ENCODE measurements at places on chromosomes 2 and 18.
A peak's percentile ranks its signal among the peaks of the same experiment; 100 is the strongest.

- no peak for DNase-seq
These were observed 36.5 kb downstream of the KANSL3 start for GRCh38 chr2:96601382-96602292.

DNA sequence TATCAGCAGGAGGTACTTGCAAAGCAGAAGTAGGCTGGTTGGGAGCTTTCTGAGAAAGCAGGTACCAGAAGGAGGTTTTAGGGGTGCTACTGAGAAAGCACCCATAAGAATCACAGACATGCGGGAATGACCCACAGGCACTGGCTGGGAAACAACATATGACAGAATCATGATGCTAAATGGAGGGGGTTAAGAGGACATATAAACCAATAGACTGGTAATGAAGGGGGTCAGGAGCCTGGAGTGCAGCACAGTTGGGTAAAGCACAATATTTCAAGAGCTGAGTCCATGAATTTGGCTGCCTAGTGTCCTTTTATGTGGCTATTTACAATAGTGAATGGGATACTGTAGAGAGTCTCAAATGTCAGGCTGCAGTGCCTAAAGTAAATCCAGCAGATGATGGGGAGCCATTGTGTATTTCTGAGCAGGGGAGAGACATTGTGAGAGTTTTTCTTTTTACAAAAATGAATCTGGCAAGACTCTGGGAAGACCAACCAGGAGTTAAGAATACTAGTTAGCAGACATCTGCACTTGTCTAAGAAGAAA, 27.6 kb upstream of the GMCL1 start:
- DNase-seq, result no peak

DNA sequence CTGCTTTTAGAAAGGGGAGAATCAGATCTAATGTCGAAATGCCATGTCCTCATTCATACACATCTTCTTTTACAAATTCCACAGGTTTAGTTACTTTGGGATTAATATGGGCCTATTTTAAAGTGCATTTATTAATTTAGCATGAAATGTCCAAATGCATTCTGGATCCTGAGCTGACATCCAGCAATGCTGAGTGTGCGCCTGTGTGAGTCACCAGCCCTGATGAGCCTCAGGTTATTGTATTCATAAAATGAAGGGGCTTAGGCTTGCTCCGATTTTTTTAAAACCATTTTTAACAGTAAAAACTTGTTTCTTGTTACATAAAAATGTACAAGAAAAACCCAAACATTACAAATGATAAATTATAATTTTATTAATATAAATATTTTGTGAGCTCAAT, 94.1 kb downstream of the SH3YL1 start:
- no peak for DNase-seq

GRCh38 chr2:106869512-106870275, 16.3 kb downstream of the ST6GAL2 start:
- no peak for DNase-seq

DNA sequence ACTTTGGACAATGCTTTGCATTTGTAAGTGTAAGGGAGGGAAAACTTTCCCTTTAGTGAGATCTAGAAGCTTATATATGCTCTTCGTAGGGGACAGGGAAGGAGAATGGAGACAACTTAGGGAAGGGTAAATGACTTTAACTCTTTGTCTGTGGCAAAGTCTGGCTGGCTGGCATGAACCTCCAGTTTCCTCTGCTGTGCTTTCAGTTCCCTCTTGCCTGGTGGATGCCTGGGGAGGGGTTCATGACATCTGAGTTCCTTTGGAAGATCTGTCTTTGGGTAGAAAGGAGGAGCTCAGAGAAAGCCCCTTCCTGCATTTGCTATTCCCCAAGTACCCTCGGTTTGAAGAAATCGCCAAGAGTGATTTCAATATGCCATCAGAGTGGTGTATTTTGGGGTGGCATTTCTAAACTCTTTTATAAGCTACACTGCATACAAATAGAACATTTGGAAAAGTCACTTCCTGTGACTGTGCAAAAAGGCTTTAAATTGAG, 143.6 kb downstream of the VAPA start:
- no peak for DNase-seq

DNA sequence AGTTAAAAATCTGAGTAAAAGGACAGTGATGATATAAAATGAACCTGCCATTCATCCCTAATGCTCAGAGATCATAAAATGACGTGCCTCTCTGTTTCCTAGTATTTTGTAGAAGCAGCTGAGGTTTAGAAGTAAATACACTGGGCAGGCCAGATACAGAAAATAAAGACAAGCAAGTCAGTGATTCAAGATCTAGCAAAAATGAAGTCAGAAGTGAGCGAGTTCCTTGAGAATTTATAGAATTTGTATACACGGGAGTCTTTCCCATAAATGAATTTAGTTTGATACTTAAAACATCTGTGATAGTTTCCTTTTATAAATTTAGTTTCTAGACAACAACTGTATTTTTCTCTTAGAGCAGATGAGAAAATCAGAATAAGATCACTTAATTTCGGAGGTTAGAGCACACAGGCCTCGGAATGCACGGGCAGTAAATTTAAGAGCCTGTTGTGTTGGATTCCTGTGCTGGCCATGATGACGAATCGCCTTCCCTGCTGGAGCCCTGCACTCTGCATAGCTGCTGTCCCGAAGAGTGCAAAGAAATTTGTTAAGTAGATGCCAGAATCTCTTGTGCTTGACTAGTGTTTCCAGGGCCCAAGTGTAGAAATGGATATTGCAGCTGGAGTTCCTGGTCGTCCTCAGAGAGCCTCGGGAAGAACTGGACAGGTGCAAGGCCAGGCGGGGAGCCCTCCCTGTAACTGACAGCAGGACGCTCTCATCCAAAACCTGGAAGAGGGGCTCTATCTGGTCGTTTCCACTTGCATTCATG, 83.7 kb upstream of the RBM44 start:
- DNase-seq, result no peak

- no peak for DNase-seq
These were observed 437.5 kb upstream of the NXPH2 start for GRCh38 chr2:139217641-139218040.

DNA sequence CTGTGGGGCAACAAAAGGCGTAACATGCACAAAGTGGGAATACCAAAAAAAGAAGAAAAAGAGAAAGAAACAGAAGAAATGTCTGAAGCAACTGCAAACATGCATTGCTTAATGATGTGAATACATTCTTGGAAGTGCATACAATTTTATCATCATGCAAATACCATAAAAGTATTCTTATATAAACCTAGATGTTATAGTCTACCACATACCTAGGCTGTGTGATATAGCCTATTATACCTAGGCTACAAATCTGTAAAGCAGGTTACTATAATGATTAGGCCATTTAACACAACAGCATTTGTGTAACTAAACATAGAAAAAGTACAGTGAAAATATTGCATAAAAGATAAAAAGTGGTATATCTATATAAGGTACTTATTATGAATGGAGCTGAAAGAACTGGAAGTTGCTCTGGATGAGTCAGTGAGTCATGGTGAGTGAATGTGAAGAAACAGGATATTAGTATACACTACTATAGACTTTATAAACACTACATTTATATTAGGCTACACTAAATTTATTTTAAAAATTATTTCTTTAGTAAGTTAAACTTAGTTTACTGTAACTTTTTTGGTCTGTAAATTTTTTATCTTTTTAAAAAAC, 319.4 kb upstream of the KCNH7 start:
- no peak for DNase-seq

GRCh38 chr2:168529900-168530561, 74.0 kb downstream of the CERS6 start:
- no peak for DNase-seq

GRCh38 chr2:169365029-169365480, 2.7 kb upstream of the LRP2 start:
- DNase-seq, result no peak

DNA sequence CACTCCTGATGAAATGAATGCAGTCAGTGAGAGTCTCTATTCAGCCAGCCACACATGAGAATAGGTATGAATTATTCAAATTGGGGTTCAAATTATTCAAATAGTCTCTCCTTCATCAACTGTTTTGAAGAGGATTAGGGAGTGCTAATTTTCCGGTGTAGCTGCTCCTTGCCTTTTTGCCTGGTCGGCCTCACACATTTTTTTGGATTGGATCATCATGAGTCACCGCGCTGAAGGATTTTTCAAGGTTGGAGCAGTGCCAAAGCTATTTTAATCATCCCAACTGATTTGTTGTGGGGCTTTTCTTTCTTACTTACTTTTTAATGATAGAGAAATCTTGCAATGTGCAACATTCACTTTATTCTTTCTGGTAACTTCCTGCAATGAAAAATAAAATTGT, 2.4 kb upstream of the DTNA start:
- DNase-seq, result peak; percentile 70

DNA sequence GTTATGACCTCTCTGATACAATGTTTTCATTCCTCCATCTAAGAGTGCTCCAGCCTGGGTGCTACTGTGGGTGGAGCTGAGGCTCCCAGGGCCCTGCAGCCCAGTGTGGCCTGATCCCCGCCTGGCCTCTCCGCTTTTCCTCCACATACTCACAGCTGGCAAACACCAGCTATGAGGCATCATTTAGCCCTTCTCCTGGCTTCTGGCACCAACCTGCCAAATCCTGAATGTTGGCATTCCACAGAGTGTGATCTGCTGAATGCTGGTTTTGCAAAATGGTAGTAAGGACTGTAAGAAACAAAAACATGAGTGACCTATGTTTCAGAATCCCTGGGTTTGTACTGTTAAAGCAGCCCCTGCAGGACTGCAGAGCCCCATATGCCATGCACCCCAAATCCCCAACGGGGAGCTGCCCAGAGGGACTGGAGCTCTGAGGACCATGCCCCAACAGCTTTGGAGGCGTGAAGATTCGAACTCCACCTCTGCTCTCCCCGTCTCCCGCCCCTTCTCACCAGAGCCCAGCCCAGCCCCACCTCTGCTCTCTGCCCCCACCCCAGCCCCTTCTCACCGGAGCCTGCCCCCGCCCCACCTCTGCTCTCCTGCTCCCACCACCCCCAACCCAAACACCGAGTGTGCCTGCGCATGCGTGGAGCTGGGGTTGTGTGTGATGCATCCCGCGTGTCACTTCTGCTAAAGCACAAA, 4.2 kb downstream of the SLC66A2 start:
- DNase-seq, result peak; percentile 29

DNA sequence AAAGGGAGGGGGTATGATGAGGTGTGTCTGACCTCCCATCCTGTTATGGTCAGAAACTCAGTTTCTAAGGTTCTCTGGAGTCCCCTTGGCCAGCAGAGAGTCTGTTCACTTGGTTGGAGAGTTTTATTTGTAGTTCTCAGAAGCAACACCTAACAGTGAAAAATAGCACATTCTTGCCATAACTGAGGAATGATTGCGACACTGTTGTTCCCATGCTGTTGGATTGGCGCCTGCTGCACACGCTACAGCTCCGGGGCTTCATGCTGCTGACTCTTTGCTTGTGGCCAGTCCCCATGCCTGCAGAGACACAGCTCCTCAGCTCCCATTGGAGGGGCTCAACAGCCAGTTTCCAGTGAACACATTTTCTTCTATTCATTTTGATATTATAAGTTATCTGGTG, 42.1 kb downstream of the TPGS2 start:
- DNase-seq, result peak; percentile 82

GRCh38 chr18:7750966-7751365, 183.8 kb downstream of the PTPRM start:
- DNase-seq, result no peak

DNA sequence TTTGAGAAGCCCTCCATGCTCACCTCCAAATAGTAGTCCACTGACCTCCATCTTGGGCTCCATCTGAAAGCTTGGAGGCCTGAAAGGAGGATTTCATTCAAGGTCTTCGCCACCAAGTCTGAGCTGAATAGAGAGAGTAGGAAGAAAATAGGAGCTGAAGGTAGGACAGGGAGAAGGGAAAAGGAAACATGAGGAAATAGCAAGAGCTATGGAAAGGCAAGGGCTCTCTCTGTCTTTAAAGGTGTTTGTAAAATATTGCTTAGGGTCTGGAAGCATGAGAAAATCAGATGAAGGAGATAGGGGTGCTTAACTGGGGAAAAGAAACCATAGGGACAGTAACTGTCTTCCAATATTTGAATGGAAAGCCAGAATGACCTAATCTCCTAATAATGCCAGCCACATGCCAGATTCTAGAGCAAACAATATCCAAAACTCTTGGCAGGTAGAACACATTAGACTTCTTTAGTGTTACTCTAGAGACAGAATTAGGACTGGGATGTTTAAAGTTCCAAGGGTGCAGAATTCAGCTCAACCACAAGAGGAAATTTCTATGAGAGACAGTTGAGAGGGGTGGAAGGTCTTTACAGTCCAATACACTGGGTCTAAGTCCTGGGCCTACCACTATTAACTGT, 67.4 kb downstream of the NAB1 start:
- DNase-seq, result no peak

Measured in GM03348 (cell line).